ENCODE measurements at places on chromosomes 7 and 10.

DNA sequence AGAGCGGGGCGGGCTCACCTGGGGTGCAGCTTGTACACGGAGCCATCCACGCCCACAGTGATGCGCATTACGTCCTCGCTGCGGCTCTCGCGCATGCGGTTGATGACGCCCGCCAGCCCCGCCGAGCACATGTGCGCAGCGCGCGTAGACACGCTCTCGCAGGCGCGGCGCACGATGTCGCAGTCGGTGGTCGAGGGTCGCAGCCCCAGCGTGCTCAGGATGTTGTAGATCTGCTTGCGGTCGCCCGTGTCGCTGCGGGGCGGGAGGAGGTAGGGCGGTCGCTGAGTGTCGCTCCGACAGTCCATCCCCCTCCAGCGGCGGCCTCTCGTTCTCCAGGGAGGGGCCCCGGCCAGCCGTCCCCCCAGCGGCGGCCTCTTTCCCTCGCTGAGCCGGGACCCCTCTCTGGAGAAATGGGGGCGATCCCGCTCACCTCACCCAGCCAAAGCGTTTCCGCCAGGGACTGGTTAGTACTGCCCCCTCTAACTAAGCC lies 4.4 kb upstream of the MYL7 start:
- no peak for DNase-seq

GRCh38 chr10:70679498-70679897 lies 7.2 kb downstream of the ADAMTS14 start:
- DNase-seq, result no peak

GRCh38 chr7:116633131-116633988 lies 38.6 kb upstream of the MET start:
- no peak for DNase-seq

GRCh38 chr7:98860071-98860470 lies 9.7 kb downstream of the TMEM130 start:
- no peak for DNase-seq

DNA sequence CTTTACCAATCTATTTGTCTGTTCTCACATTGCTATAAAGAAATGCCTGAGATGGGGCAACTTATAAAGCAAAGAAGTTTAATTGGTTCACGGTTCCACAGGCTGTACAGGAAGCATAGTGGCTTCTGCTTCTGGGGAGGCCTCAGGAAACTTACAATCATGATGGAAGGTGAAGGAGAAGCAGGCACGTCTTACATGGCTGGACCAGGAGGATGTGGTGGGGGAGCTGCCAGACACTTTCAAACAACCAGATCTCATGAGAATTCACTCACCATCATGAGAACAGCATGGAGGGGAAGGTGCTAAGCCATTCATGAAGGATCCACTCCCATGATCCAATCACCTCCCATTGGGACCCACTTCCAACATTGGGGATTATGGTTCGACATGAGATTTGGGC lies 64.8 kb upstream of the SEPHS1 start:
- DNase-seq, result no peak

Data from C1 segment of cervical spinal cord (tissue), 14 donors.